NCI-H524 treated with DMSO at 0.1 percent for 48 hours (cell line): ENCODE measurements at places on chromosomes 6 and 20.

DNA sequence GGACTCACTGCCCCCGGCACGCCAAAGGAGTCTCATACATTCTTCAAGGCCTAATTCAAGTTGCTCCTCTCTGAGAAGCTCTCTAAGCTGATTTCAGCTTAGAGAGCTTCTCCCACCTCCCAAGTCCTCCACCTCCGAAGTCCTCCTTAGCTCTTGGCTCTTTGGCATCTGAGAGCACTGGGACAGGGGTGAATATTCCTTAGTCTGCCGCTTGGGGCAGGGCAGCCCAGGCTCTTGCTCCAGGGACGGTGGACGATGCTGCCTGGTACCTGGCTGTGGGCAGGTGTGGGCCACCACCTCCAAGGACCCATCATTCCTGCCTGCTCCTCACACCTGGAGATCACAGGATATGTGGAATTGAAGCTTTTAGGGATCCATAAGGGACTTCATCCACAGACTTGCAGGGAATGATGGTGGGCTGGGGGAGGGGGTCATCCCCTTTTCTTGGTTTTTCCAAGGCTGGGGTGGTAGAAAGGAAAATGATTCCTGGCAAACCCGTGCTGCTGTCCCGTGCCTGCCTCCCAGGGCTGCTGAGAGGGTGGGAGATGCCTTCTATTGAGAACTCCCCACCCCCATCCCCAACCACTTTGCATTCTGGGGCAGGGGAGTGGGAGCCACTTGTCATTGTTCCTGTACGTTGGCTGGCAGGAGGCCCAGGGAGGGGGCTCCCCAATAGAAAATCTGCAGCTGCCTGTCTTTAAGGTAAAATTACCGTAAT lies 57.4 kb downstream of the ARHGAP40 start:
- no peak for DNase-seq

DNA sequence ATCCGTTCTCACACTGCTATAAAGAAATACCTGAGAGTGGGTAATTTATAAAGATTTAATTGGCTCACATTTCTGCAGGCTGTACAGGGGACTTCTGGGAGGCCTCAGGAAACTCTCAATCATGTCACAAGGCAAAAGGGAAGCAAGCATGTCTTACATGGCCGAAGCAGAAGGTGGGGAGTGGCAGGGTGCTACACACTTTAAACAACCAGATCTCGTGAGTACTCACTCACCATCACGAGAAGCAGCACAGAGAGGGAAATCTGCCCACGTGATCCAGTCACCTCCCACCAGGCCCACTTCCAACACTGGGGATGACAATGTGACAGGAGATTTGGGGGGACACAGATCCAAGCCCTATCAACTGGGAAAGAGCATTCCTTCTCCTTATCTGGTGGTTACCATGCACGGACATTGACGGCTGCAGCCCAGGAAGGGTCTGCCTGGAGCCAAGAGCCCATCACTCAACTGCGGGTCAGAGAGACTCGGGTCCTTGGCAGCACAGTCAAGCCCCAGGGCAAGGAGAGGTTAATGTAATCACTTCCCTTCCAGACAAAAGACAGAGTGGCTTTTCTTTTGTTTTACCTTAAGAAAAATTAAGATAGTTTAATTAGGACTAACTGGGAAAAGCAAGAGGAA lies 112.3 kb upstream of the CST7 start:
- no peak for DNase-seq

- no peak for DNase-seq
Measured at GRCh38 chr20:61887596-61888093, 178.0 kb downstream of the TAF4 start.

- peak; percentile 18 for DNase-seq
Measured at GRCh38 chr20:38870733-38871559, 55.3 kb upstream of the FAM83D start.

DNA sequence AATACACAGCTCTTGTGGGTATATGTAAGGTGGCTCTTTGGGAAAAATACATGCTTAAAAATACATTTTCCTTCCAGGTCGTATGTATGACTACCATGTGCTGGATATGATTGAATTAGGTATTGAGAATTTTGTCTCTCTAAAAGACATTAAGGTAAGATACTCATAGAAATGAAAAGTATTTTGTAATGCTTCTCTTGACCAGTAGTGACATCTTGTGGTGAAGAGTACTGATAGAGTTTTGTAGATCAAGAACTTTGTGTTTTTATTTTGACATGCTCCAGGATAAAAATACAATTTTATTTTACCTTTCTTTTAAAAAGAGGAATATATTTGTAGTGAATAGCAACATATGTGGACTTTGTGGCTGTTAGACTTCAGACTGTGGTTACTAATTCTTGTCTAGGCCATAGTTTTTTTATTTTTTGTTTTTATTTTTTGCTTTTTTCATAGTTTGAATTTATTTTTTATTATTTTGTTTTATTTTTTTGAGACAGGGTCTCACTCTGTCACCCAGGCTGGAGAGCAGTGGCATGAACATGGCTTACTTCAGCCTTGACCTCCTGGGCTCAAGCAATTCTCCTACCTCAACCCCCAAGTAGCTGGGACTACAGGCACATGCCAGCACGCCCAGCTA lies 17.9 kb downstream of the RPF2 start:
- DNase-seq, result no peak
